ENCODE measurements at places on chromosomes 5 and 9. TPM values are rescaled to one million over a fixed set of nuclear protein-coding genes. Genes with fewer than 3 reads are reported as not detected.

DNA sequence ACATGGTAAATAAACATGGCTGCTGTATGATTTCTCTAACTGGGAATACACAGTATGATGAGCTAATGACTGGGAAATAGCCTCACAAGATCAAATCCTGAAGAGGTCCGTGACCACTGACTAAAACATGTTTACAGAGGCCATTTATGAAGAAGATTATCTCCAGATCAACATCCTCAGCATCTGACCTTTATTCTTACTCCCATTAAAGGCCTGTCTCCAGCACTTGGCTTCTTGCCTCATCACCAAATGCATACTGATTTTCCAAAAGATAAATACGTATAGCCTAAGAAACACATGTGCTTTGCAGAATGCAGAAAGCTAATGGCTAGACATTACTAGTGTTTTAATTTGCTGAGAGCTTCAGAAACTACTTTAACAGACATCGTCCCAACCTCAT is 108.0 kb upstream of the TSLP start:
- DNase-seq, result no peak

DNA sequence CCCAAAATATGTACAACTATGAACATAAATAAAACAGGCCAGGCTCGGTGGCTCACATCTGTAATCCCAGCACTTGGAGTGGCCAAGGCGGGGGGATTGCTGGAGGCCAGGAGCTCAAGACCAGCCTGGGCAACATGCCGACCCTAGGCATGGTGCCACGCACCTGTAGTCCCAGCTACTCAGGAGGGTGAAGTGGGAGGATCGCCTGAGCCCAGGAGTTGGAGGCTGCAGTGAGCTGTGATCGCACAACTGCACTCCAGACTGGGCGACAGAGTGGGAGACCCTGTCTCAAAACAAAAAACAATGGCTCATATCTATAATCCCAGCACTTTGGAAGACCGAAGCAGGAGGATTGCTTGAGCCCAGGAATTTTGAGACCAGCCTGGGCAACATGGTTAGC is 1.5 kb downstream of the HAUS6 start:
- no peak for DNase-seq

DNA sequence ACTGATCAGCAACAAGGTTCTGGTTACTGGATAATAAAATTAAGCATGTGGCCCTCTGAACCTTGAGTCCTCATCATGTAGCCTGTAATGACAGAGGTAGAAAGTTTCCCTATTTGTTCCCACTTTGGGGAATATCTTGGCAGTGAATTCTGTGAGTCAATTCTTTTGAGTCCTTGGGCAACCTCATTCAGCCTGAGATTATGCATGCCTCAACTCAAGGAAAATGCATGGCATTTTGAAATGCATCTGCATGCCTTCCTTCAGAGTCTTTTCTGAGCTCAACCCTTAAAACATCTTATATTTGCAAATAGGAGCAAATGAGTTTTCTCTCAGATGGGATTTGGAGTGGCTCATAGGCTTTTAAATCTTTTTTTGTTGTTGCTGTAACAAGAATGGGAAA is 218.1 kb upstream of the CD180 start:
- no peak for DNase-seq

DNA sequence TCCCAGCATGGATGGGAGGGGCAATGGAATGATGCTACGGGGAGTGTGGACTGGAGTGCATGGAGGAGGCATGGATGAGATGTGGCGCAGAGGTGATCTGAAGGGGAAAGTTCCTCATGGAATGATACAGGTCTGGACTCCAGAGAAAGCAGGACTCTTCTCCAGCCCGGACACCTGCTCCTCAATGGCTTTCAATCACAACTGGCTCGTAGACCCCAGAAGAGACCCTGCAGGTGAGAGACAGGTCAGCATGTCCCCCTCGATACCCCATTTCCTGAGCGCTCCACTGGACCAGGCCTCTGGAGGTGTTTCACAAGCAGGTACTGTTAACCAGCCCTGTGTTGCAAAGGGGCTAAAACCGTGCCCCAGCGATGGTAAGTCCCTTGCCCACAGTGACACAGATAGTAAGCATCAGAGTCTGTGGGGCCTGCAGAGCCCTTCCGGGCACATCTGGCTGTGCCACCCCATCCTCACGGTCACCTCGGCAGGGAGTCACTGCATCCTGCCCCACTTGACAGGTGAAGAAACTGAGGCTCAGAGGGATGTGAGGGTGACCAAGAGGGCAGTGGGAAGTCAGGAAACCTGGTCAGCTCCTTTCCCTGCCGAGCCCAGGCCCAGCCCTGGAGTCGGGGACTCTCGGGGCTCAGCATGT is 5.5 kb upstream of the DPM2 start:
- DNase-seq, result no peak

GRCh38 chr5:160353379-160353778 is 17.0 kb downstream of the C1QTNF2 start:
- DNase-seq, result no peak

DNA sequence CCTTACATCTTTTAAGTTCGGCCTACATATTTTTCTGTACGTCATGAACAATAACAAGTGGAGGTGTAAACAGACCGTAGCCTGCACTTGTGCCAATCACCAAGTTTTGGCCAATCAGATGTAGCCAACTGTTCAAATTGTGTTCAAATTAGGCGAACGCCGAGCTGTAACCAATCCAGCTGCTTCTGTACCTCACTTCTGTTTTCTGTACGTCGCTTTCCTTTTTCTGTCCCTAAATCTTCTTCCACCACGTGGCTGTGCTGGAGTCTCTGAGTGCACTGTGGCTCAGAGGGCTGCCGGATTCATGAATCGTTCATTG is 26.4 kb downstream of the TRIM14 start:
- DNase-seq, result no peak

Gene GARIN3
- total RNA-seq, result 0.79 TPM

Gene GTF2H2
- total RNA-seq, result 26.9 TPM

Gene FGF1
- total RNA-seq, result not detected
